ENCODE measurements at places on chromosomes 1 and 21.

DNA sequence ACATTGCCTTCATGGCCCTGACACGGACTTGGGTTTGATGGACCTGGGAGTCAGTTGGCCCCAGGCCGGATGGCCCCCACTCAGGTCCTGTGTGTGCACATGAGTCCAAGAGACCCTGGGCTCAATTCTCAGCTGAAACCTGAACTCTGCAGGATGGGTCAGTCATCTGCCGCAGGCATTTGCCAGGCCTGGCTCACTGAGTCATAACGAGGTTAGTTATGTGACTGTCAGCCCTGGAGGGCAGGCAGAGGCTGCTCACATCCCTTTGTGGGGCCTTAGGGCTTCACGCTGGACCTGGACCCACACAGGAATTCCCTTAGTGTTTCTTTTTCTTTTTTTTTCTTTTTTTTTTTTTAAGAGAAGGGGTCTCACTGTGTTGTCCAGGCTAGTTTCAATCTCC is 46.5 kb downstream of the PSMG1 start:
- no peak for DNase-seq

DNA sequence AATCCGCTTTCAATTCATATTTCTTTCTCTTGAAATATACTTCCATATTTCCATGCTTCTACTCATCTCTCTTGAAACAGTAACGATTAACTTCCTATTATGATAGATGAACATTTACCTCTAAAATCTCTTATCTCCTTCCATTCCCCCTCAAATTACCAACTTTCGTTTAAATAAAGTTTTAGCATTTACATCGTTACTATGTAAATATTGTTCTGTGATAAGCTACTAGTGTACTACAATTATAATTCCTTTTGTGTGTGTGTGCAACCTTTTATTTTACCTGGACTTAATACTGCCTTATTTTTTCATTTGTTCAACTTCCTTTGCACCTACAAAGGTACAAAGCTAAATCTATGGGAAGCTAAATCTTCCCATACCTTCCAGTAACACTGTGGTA is 4.5 kb downstream of the FOXE3 start:
- no peak for DNase-seq

DNA sequence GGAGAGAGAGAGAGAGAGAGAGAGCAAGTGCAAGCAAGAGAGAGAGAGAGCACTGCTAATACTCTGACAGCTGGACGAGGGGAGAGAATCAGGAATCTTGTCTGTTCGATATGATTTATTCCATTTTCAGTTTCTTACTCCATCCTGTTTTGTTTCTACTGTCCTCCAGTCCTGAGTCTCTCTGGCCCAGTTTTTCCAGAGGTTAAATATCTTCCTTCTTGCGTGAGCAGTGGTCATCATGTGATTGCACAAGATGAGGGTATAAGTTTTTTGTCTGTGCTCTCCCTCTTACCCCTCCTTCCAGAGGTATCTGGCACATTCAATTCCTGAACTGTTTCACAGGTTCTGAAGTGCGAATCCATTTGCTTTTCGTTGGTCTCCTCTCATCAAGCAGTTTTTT is 16.8 kb downstream of the UBE2U start:
- DNase-seq = no peak

GRCh38 chr1:81323862-81324261 is 476.9 kb upstream of the ADGRL2 start:
- DNase-seq = no peak

- peak; percentile 71 for DNase-seq
Observed at GRCh38 chr1:231603598-231604275, 22.9 kb upstream of the DISC1 start.
